Psoas muscle (tissue), 8 donors: ENCODE measurements at places on chromosomes 11 and 22. TPM values are rescaled to one million over a fixed set of nuclear protein-coding genes. Genes with fewer than 3 reads are reported as not detected.

The MPPED2 gene
- total RNA-seq: 3.4 TPM

The C22orf42 gene
- not detected for total RNA-seq

The NTM gene
- total RNA-seq: not detected

The TBRG1 gene
- 32.3 TPM for total RNA-seq

The CRYBB2 gene
- not detected for total RNA-seq

The PDGFD gene
- total RNA-seq: 5.1 TPM

The CCDC90B gene
- 15.5 TPM for total RNA-seq

GRCh38 chr22:24776525-24776924 is 2.0 kb upstream of the PIWIL3 start:
- no peak for DNase-seq

GRCh38 chr11:86932259-86932585 is 23.0 kb downstream of the FZD4 start:
- DNase-seq: no peak

DNA sequence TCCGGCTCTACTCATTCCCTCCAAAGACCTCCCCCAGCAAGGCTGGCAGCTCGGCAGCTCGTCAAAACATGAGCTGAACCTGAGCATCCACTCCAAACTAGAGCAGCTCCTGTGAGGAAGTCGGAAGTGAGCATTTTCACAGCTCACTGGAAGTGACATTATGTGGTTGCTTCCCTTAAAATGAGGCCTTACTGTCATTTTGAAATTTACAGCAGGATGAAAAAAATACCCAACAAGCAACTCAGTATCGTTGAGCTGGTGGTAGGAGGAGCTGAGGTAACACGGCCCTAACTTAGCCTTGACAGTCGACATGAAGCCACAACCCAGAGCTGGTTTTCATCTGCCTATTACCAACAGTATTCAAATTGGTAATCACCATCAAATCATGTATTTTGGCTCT is 38.0 kb upstream of the ARFGAP3 start:
- no peak for DNase-seq

GRCh38 chr22:28899199-28899853 is 16.0 kb downstream of the ZNRF3 start:
- no peak for DNase-seq

DNA sequence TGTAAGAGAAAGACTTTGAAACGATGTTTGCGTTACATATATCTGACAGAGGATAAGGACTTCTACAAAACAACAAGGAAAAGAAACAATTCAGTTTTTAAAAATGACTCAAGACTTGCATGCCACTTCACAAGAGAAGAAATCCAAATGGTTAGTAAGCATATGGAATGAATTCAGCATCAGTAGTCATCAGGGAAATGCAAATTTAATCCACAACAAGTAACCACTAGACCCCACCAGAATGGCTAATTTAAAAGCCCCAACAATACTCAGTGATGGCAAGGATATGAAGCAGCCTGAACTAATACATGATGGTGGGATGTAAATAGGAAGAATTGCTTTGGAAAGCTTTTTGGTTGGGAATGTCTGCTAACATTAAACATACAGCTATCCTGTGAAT is 142.6 kb downstream of the ATXN10 start:
- DNase-seq: no peak

DNA sequence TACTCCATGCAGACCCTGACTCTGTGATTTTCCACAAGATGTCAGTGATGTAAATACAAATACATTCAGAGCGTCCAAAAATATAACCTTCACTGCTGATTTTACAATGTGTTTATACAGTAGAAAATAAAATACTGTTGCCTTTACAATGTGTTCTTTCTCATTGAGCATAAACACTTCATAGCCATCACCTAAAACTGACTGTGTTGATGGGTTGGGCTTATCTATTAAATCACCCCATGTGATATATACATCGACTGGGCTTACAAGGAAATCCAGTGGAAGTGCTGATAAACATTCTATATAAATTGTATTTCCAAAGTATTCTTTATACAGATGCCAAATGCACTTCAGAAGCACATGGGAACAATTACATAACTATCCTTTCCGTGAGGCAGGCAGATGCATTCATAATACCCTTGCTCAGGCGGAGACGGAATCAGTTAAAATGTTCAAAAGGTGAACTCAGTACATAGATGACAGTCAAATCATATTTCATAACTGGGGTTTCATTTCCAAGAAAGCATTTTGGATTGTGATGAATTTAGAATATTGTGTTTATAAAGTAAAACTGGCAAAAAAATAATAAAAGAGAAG is 27.7 kb downstream of the DDI1 start:
- DNase-seq: no peak

DNA sequence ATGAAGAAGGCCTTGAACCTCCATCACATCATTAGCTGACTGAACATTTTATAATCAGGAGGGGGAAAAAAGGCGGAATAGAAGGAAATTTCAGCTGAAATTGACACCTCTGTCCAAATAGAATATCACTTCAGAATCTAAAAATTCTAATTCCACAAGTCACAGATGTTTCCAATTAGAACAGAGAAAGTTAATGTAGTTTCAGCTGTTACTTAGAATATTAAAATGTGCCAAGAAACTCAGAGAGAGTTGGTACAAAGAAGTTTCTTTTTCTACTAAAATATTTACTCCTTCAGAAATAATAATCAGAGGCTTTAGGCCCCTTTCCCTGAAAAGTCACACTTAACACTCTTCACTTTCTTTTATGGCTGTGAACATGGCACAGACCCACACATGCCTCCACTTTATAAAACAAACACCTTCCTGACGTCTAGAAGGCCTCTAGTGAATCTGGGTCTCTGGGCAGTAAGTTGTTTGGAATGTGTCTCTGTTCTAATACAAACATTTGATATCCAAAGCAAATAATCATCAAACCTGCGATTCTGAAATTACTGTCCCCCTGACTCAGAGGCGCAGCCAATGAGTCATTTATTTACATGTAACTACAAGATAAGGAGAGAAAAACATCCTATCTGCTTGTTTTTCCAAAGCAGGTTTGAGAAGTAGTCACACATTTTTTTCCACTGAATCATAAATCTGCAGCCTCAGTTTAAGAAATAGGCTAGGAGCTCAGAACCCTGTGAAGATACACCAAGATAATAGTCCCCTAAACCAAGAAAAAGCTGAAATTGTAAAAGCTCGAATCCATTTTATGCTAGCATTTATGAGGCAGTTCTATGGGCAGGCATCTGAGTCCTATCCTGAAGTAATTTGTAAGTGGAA is 148.4 kb downstream of the ME3 start:
- DNase-seq: no peak

- no peak for DNase-seq
These were observed 52.1 kb downstream of the SHANK2 start for GRCh38 chr11:71200172-71200716.

- no peak for DNase-seq
These were observed 2.9 kb upstream of the BID start for GRCh38 chr22:17777005-17777716.

GRCh38 chr11:122910775-122911174 is 28.2 kb downstream of the JHY start:
- DNase-seq: no peak

GRCh38 chr22:49688516-49689254 is 139.0 kb downstream of the BRD1 start:
- no peak for DNase-seq

DNA sequence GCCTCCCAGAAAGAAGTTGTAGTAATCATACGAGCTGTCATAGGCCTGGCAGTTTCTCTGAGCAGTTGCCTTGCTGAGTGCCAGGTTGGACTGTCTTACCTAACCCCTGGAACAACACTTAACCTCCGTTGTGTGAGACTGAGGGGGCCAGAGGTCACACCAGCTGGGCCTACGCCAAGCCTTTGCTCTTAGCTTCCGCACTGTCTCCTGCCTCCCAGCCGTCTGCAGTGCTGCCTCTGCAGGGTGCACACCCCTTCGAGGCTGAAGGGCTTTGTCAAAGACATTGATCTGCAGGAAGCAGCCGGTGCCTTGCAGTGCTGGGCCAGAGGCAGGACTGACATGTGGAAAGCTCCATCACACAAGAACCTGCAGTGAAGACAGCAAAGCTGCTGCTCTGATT is 16.7 kb downstream of the TAB1 start:
- DNase-seq: no peak

DNA sequence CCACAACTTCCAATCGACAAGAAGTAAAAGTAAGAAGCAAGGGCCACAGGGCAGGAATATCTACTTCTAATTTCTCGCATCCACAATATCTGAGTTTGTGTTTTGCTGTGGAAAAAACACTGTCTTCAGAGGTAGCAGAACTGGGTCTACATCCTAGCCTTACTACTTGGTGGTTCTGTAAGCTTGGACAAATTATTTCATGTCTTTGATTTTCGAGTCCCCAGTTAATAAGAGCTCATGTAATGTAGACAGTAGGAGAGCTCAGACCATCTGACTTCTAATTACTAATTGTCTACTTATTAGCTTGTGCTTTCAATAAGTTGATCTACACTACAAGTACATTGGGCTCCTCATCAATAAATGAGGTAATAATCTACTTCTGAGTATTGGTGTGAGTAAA is 13.3 kb upstream of the HBE1 start:
- no peak for DNase-seq

DNA sequence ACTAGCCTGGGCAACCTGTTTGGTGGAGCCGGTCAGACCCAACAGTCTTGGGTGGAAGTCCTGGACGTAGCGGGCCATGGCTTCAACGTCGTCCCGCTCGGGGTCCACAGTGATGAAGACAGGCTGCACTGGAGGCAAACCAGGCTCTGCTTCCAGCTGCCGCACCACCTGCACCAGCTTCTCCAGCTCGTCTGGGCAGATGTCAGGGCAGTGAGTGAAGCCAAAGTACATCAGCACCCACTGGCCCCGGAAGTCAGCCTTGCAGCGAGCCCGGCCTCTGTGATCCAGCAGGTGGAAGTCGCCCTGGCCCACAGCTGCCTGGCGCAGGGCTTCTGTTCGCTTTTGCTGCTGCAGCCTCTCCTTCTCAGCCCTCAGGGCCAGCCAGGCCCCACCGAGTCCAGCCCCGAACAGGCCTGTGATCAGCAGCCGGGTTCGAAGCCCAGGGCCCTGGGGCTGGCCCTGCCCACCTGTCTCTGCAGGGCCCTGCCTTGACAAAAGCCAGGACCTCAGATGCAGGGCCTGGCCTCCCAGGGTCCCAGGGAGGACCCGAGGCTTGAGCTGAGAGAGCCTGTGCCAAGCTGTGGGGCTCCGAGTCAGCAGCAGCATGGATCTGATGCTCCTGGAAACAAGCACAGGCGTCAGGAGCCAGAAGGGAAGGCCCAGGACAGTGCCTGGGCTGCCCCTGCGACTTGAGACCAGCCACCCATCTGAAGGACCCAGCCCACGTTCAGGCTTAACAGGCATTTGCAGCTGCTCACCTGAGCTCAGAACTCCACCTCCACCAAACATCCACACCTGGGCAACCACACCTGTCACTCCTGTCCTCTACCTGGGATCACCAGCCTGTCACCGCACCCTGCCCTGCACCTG is 1.4 kb downstream of the SCO2 start:
- peak; percentile 59 for DNase-seq

DNA sequence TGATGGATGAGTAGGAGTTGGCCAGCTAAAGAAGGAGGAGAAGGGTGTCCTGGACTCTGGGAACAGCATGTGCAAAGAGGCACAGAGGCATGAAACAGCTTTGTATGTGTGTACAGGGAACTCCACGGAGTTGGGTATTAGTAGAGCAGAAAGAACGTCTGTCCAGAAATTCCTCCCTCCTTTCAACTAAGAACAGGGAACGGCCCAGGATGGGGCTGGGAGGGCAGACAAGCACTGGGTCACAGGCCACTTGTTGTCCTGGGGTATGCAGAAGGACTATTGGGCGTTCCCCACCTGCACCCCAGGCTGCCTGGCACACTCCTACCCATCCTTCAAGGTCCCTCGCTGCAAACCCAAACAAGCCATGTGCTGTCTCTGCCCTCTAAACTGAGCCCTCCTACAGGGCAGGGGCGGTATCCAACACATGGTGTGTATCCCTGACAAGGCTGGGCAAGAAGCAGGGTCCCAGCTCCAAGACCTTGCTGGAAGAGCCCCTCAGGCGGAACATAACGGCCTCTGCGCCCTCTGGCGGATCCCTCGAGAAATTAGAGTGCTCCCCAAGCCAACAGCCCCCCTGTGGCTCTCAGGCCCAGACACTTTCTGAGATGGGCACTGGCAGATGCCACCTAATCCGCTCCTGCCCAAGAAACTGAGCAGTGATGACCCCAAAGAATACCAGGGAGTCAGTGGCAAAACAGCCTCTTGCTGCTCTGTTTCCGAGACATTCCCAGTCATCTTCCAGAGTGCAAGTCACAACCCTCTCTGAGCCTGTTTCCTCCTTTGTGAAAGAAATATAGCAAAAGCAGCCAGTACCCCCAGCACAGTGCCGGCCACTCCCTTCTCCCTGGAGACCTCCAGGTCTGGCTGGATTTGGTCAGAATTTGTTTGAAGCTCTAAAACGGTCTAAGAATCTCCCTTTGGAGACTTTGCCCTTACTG is 1.6 kb upstream of the ELFN2 start:
- no peak for DNase-seq

- DNase-seq: no peak
These were observed 14.3 kb upstream of the P2RY2 start for GRCh38 chr11:73203790-73204189.

GRCh38 chr22:44200855-44201550 is 20.3 kb downstream of the PARVG start:
- DNase-seq: no peak

- DNase-seq: no peak
These were observed 1.5 kb downstream of the OR5A1 start for GRCh38 chr11:59437770-59438169.
